Effector memory CD8-positive, alpha-beta T cell (primary cell): ENCODE measurements at places on chromosomes 12 and 14.
A peak's percentile ranks its signal among the peaks of the same experiment; 100 is the strongest.

- no peak for DNase-seq
Observed at GRCh38 chr14:101068313-101069227, 165.0 kb upstream of the RTL1 start.

DNA sequence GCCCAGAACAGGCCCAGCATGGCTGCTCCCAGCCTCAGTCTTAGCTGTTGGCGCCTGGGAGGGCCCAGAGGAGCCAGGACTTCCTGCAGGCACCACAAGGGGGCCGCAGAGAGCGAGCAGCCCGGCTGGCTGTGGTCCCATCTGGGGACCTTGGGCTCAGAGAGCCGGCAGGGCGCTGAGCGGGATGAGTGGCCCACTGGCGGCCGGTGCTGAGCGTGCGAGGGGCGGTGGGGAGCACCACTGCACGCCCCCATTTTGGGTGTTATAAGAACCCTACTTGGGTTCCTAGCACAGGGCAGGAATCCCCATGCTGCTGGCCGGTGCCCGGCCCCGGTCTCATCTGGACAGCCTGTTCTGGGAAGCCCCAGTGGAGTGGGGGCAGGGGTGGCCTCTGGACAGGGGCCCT lies 25.9 kb upstream of the CRIP2 start:
- DNase-seq = peak; percentile 75

DNA sequence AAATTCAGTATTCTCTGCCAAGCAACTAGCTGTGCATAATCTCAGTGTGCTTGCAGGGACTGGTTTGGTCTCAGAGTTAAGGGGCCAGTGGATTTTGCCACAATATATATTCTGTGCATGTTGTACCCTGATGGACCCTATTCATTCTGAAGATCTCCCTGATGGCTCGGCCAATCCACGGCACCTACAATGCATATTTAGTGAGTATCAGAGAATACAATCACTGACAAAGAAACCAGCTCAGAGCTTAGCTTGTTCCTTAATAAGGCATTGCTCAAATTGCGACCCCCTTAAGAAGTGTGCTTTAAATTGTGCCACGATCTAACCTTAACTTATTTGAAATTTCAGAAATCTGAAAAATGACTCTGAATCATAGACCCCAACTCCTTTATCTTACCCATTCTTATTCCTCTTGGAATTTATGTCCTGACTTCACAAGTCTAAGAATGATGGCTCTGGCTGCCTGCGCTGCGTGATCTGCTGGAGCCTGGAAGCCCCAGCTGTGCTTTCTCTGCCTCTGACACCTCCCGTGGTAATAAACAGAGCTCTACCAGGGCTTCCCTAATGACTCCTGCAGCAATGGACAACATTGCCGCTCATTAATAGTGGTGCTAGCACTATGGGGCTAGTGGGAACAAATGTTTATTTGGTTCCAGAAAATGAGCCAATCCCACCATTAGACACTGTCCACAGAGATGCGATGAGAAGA lies 9.0 kb upstream of the DCAF4 start:
- no peak for DNase-seq

- DNase-seq = no peak
Observed at GRCh38 chr14:96582411-96582961, 80.3 kb downstream of the PAPOLA start.

DNA sequence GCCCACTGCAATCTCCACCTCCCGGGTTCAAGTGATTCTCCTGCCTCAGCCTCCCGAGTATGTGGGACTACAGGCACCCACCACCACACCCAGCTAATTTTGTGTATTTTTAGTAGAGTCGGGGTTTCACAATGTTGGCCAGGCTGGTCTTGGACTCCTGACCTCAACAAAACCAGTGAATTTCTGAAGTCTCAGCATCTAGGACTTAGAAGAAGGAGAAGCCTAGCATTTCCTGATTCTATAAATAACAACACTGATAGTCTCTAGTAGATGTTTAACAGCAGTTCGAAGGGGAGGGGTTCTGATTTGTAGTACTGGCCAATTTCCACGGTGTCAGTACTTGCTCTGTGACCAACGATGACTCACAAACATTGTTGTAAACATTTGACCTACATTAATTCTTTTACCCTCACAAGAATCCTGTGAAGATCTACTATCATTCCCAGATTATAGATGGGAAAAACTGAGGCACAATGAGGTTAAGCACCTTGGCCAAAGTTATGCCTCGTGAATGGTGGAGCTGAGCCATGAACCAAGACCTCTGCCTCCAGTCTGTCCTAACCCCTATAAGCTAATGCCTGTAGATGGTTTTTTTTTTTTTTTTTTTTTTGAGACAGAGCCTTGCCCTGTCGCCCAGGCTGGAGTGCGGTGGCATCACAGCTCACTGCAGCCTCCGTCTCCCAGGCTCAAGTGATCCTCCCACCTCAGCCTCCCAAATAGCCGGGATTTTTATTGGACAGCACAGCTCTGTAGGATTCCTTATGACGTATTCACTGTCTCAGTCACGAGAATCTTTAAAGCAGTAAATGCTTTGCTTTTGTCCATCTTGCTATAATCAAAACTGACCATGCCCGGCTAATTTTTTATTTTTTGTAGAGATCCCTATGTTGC lies 5.2 kb downstream of the P2RX4 start:
- DNase-seq = no peak

- DNase-seq = no peak
Observed at GRCh38 chr14:49526101-49526500, 60.1 kb downstream of the RPS29 start.

DNA sequence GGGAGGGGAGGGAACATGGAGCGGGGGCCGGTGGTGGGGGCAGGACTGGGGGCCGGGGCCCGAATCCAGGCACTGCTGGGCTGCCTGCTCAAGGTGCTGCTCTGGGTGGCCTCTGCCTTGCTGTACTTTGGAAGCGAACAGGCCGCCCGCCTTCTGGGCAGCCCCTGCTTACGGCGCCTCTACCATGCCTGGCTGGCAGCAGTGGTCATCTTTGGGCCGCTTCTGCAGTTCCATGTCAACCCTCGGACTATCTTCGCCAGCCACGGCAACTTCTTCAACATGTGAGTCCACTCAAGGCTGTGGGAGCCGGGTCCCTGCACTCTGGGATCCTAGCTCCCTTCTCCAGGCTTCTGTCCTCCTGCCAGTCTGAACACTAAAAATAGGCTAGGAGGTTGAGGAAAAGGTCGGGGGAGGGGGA lies 1.1 kb downstream of the FITM1 start:
- DNase-seq = no peak
